ENCODE measurements at places on chromosomes 7 and 10.

GRCh38 chr7:154757756-154758155, 245.2 kb downstream of the PAXIP1 start:
- no peak for DNase-seq

DNA sequence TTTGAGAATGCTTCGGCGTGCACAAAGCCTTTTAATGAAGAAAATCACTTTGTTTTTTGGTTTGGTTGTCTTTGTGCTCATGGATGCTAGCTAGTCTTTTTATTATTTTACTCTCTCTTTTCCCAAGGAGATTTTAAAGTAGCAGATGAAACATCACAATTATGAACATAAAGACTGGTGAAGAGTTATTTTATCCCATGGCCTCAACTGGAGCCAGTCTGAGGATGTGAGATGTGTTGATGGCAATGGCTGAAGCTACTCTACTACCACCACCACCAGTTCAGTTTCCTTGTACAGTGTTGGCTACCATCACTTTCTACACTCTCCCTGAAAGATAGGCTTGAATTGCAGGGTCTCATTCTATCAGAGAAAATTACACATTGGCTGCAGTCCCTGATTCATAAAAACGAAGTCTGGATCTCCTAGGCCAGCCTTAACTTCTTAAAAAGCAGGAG, 494 bp upstream of the HERC4 start:
- no peak for DNase-seq

GRCh38 chr10:78935697-78936407, 132.9 kb upstream of the ZMIZ1 start:
- no peak for DNase-seq

GRCh38 chr7:151964951-151965350, 8.7 kb downstream of the GALNTL5 start:
- DNase-seq: no peak

DNA sequence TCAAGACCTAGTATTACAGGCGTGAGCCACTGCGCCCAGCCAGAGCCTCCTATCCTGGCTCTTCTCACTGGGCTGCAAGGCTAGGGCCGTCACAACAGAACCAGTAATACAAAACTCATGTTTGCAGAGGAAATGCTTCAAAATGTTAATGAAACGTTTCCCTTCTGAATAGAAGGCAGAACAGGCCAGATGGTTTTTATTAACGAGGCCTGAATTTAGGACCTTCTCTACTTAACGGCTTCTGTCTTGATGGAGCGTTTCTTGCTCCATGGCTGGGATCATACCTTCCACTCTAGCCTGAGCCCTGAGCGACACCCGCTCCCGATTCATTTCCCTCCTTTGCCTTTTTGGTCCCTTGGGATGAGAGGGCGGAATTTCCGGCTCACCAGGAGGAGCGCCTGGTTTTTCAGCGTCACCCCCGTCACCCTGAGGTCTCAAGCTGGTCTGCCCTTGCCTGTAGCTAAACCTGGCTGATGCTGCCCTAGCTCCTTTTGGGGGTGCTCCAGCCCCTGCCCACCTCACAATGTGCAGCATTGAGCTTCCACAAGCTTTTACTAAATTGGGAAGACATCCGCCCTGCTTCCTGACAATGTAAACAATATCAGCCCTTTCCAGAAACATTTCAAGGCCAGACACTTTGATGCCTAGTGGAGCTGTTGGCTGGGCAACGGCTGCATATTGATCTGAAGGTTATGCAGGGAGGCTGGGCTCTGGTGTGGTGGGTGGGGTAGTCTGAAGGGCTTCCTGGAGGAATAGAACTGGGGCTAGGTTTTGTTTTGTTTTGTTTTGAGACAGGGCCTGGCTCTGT, 5.2 kb downstream of the CLIP2 start:
- no peak for DNase-seq

DNA sequence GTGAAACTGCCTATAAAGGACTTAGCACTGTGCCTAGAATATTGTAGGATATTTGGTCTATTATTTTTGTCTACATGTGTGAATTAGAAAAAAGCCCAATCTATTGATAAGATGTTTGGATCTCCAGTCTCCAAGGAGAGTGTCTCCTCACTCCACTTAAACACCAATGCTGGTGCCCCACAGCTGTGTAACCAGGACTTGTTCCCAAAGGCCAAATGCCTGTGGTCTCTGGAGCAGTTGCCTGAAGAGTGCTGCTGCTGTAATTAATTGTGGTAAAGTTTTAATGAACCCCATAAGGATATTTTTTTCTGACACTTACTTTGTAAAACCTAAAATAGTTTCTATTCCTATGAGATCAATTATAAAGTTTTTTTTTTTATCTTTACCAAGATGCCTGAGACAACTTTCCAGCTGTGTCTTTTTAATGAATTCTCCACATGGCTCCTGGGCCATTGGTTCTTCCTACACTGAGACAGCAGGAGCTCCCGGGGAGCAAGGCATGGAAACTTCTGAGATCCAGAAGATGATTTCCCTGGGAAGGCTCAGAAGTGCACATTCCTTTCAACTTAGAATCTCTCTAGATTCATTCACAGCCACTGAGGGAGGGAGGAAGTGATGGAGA, 11.2 kb upstream of the OR2A5 start:
- DNase-seq: no peak

DNA sequence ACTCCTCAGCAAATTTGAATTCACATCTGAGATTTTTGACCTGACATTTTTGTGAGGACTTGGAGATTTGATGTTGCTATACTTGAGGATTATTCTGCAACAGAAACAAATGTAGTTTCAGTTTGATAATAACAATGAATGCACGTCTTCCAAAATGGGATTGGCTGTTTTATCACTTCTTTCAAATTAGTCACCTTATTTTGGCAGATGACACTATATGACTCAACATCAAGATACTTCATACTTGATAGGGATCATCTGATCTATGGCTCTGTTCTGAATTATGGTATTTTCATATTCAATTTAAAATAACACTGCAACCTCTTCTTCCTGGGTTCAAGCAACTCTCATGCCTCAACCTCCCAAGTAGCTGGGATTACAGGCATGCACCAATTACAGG, 24.2 kb downstream of the ARL5B start:
- DNase-seq: no peak

- DNase-seq: no peak
Measured at GRCh38 chr7:115825456-115826115, 205.0 kb downstream of the TFEC start.

GRCh38 chr10:44199267-44199666, 185.6 kb downstream of the CXCL12 start:
- no peak for DNase-seq

- DNase-seq: no peak
Measured at GRCh38 chr7:78226059-78226719, 427.6 kb downstream of the PHTF2 start.

Measured in activated naive CD4-positive, alpha-beta T cell treated with anti-CD3 and anti-CD28 coated beads, Interleukin-2, amount 50 U/mL, for 16 hours (primary cell).